Sciatic nerve (tissue), 2 donors: ENCODE measurements at places on chromosomes 5 and 9.

GRCh38 chr9:87686520-87687090 lies 39.3 kb upstream of the CTSL start:
- no peak for DNase-seq

- DNase-seq = no peak
These were observed 478.1 kb upstream of the WWC1 start for GRCh38 chr5:167813389-167813788.

- DNase-seq = no peak
These were observed 17.3 kb upstream of the GLIS3 start for GRCh38 chr9:4317205-4317604.

DNA sequence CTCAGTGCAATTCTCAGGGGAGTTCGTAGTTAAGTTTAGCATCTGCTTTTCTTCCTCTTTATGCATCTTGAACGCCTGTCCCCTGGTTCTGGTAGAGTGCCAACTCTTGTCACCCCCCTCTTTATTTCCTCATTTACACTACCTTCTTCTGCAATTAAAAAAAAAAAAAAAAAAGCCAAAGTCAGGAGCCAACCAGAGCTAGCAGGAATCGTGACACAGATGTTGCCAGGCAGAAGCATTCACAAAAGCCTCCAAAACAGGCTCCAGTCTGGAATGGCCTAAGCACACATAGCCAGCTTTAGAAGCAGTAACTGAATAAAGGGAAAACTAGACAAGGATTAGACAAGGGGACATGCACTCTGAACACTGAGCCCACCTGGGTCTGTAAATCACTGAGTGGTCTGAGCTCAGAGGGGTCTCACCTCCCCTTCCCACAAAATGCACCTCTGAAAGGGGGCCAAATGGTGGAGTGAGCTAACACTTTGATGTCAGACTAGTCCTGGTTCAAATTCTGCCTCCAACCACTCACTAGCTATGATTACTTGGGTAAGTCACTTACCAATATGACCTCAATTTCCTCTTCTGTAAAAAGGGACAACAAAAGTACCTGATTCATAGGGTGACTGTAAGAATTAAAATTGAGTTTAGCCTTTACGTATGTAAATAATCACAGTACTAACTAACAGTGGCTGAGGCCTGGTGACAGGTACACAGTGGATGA lies 2.0 kb downstream of the CD74 start:
- DNase-seq = peak; percentile 78

- no peak for DNase-seq
These were observed 48.8 kb downstream of the FAM81B start for GRCh38 chr5:95439801-95440493.

DNA sequence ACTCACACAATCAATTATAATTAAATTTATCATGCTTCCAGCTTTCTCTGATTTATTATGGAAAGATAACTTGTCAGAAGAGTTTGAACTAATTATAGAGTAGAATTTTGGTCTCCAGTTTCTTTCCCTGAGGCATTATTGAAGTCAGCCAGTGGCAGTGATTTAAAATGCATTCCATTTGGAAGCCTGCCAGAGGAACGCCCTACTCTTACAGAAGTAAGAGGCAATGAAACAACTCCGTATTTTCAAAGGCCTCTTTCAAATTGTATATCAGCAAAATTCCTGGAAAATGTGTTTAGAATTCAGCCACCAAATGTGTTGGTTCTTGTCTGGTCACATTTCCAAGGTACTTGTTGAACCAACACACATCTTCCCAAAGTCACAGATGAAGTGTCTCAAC lies 640.9 kb downstream of the SEMA5A start:
- no peak for DNase-seq

DNA sequence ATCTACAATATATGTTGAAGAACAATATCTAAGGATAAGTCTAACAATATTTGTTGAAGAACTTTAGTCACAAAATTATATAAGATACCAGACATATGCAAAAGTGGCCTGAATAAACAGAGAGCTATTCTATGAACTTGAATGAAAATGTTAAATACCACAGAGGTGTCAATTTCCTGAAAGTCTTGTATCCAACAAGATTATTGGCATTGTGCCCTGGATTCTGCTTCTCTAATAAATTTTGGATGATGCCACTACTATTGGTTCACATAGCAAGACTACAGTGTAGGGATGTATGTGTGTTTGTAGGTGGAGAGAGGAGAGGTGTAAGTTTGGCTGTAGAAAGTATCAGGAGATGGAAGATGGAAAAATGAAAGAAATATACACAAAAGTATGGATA lies 731.8 kb upstream of the RGMB start:
- DNase-seq = no peak

DNA sequence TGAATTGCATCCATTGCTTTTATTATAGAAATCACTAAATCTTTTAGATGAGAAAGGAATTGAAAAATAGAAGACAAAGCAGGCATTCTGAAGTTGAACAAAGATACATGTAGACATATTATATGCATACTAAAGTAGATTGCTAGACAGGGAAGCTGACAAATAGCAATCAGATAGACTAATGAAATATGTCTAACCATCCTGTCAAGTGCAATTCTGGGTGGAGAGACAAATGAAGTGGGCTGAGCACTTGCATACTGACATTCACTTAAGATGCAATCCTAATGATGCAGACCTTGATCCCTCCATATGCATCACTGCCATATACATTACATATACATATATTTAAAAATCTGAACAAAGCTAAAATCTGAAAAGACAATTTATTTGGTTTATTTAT lies 1130.0 kb upstream of the CDH6 start:
- DNase-seq = no peak

DNA sequence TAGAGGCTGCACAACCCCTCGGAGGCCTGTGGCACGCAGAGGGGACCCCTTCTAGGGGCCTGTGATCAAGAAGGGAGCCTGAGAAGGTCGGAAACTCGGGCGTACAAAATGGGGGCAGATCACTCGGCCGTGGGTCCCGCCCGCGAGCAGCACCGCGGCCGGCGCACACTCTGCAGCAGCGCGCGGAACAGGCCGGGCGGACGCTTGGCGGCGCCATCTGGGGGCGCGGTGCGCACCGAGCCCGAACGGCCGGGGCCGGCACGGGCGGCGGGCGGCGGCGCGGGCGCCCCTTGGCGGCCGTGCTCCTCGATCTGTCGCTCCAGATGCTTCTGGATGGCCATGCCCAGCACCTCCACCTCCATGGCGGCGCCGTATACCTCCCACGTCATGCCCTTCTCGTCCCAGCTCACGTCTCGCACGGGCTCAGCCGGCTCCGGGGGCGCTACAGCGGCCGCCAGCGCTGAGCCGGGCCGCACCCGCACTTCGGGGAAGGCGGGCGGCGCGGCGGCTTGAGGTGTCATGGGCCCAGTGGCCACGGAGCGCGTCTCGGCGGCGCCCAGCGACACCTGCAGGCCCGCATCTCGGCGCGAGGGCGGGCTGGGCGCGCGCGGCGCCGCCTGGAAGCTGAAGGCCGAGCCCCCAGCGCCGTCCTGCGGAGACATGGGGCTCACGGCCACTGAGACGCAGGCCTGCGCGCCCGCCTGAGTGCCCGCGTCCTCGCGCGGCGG lies 13.1 kb downstream of the GPRIN1 start:
- DNase-seq = no peak

GRCh38 chr9:132487980-132488535 lies 78.0 kb downstream of the CFAP77 start:
- no peak for DNase-seq

GRCh38 chr5:119435436-119436132 lies 16.7 kb upstream of the HSD17B4 start:
- peak; percentile 72 for DNase-seq

DNA sequence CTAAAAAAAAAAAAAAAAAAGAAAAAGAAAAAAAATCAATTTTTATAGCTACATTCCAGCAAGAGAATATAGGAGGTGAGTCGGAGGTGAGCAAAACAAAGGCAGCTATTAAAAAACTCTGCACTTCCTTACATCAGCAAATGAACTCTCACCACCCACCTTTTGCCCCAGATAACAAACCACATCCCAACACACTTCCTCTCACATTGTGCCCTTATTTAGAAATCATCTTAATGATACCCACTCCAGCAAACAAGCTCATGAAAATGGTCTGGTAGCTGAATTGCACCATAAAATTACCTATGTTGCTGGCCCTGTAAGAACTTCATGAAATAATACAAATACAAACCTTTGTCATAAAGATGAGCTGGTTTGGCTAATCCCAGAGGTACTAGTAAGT lies 82.9 kb downstream of the CEMIP2 start:
- no peak for DNase-seq
